ENCODE measurements at places on chromosomes 2 and 18.

DNA sequence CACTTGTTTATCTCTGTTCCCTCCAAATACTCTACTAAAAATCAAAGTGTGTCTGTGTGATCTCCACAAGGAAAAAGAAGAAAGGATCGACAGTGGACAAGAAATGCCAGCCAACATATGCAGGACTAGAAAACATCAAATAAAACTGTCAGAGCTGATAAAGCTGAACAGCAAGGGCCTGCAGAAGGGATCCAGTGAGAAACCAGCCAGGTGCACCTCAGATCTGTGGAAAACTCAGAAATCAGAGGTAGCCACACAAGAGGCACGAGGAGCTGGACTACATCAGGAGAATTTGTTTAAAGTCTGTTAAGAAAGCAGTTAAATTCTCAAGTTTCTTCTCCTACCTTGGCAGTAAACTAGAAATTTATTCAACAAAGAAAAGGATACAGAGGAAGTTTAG, 135.2 kb downstream of the SUCLG1 start:
- no peak for DNase-seq

GRCh38 chr2:209501579-209501978, 77.7 kb downstream of the MAP2 start:
- DNase-seq = no peak

- no peak for DNase-seq
Measured at GRCh38 chr2:238042849-238043584, 17.8 kb upstream of the SCLY start.

DNA sequence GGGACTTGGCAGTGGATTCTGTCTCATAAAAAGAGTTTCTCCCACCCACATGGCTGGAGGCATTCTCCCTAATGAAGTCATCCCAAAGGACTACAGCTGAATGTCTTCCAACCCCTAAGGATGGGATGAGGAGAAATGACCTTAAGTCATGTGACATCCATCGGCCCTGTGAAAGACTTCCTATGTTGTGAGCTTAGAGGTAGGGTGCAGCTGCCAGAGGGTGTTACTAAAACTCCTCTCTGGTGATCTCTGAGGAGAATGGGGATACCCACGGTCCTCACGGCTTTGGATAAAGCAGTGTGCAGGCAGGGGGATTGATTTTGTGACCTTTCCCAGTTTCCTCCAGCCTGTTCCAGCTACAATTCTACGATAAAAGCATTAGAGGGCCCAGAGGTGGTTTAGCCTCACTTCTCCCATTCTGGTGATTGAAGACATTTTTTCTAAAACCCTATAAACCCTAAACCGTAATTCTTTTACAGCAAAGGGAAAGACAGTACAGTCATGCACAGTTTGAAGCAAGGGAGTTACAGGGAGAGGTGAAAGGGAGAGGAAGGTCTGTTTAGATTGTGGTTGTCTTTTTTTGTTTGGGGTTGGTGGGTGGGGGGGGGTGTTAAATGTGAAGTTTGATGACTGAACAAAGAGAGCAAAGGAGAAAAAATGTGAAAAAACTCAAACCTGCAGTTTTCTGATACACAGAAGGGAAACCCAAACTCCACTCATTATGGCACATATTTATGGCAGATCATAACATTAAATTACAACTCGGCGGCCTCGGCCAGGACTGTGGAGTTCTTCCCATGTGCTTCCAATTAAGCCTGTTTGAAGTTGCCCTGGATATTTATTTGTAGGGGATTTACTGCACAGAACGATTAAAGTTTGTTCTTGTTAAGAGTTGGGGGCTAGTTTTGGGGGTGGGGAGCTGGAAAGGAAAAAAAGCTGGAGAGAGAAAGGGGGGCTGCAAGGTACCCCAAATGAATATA, 26.6 kb upstream of the SLC14A2 start:
- DNase-seq = peak; percentile 39

GRCh38 chr2:162153608-162154224, 1.7 kb upstream of the GCG start:
- DNase-seq = peak; percentile 20

GRCh38 chr2:205245652-205246051, 436.6 kb upstream of the NRP2 start:
- DNase-seq = peak; percentile 34

- no peak for DNase-seq
Measured at GRCh38 chr2:46382331-46383112, 85.3 kb downstream of the EPAS1 start.

- peak; percentile 91 for DNase-seq
Measured at GRCh38 chr2:18520451-18521425, 39.7 kb downstream of the RDH14 start.

DNA sequence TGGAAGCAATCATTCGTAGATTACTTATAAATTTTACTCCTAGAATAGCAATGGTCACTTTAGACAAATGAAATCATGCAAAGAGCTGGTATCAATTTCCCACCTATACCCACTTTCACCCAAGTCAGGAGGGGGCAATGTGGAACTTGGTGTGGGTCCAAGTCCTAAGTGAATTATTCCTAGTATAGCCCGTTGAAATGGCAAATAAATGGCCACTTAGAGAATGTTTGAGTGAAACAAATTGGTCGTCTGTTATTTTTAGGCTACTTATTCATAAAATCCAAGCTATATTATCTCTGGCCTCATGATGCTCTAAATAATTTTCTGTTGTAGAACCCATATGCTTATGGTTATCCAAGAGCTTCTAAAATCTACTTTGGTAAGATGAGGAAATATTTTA, 98.1 kb downstream of the MYO3B start:
- no peak for DNase-seq

DNA sequence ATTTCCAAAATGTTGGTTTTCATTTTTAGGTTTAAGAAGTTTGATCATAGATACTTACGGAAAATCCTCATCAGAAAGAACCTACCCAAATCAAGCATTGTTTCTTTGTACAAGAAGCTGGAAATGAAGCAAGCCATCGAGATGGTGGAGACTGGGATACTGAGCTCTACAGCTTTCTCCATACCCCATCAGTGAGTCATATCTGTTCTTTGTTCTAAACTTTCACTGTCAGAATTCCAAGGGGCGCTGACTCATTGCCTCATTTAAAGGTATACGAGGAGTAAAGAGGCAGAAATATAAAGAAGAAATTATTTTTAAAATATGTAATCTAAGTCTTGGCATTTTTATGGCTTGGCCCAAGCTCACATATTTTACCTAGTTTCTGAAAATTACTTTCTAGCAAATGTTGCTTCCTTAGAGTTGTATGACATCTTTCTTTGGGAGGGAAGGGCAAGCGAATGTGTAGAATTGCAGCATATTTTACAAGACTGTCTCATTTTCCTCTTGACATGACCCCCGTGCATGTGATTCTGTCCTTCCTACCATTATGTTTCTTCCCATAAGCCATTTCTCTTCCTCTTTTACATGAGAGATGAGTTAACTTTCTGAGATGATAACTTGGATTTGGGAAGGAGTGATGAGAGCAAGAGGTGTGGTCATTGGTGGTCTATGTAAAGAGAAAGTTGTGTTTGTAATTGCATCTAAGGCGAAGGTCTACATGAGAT, 41.2 kb downstream of the SLC9A4 start:
- no peak for DNase-seq

Measured in forelimb muscle (tissue), 1 donor.